ENCODE measurements at places on chromosomes 4 and X.

- DNase-seq = no peak
Measured at GRCh38 chrX:13252726-13253125, 67.1 kb downstream of the ATXN3L start.

DNA sequence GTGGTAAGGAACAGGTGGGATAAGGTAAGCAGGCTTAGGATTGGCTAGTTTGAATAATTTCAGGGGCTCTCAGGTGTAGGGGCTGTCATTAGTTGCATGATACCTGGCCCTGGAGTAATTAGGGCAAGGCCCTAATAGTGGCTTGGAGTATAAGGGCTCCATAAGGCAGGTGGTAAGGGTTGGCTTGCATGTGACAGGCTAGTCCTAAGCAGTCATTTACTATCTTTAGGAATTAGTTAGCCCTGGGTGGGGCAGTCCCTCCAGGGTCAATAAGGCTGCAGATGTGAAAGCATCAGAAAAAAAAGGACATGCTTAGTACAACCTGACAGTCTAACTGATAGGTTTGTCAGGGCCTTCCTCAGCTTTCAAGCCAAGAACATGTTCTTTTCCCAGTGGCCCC is 7.8 kb upstream of the TMPRSS11D start:
- no peak for DNase-seq

GRCh38 chr4:158053086-158053485 is 119.7 kb downstream of the GASK1B start:
- no peak for DNase-seq

- no peak for DNase-seq
Measured at GRCh38 chr4:7171191-7171900, 21.0 kb upstream of the SORCS2 start.

DNA sequence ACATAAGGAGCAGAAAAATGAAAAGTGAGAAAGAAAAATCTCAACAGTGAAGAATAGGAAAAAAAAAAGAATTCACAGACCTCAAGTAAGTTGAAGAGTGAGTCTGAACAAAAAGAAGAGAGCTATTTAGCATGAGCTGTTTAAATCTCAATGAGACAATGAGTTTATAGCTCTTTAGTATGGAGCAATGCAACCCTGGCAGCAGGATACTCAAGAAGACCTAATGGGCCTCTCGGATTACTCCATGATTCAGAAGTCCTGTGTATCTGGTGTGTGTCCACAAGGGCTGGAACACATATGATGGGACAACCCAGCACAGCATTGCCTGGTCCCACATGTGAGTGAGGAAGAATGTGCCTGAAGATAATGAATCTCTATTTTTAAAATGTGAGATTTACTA is 563.1 kb upstream of the INTU start:
- no peak for DNase-seq

GRCh38 chrX:102950908-102951866 is 14.1 kb downstream of the RAB40AL start:
- DNase-seq = no peak

DNA sequence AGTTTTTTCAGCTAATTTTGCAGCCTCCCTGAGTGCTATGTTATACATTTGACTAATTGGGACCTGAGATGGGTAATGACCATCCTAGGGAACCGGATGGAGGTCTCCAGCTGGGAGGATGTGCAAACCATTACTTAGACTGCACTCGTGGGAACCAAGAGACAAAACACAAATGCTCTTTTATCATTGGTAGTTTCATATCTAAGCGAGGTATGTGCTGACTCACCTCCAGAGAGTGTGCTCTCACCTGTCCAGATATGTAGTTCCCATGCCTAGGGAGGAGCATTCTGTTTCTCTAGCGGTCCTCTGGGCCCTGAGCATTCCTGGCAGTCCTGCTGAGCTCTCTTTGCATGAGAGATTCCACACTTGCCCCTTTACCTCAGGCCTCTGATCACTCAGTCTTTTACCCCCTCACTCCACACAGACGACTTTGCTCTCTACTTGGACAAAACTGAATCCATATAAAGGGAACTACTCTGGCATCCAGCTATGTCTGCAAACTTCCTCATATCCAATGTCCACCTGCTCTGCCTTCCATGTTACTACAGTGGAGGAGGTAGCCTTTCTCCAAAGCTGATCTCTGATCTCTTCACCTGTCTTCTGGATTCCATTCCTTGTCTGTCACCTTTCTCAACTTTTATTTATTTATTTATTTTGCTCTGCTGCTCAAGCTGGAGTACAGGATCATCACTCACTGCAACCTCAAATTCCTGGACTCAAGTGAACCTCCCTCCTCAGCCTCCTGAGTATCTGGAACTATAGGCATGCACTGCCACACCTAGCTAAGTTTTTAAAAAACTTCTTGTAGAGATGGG is 88.4 kb downstream of the LRP2BP start:
- DNase-seq = no peak

Measured in AG09309 (cell line).